ENCODE measurements at places on chromosomes 12 and 14.

GRCh38 chr12:106901276-106901675, 54.4 kb upstream of the TMEM263 start:
- no peak for DNase-seq

GRCh38 chr12:49537752-49538509, 899 bp upstream of the KCNH3 start:
- no peak for DNase-seq

DNA sequence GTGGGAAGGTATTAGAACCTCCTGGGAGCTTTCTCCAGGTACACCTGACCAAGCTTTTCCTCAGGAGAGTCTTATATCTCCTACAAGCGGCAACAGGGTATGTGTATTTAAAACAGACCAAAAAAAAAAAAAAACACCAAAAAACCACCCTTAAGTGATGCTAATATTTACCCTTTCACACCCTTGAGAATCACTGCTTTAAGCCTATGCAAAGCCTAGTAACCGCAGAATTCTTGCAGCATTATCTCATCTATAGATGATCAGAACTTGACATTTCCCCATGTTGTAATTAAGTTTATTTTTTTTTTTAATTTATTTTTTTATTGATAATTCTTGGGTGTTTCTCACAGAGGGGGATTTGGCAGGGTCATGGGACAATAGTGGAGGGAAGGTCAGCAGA, 19.3 kb downstream of the ZNF641 start:
- DNase-seq, result no peak

GRCh38 chr14:76583174-76583573, 178.1 kb upstream of the VASH1 start:
- DNase-seq, result no peak

GRCh38 chr12:68334132-68334531, 2.0 kb upstream of the MDM1 start:
- peak; percentile 25 for DNase-seq

DNA sequence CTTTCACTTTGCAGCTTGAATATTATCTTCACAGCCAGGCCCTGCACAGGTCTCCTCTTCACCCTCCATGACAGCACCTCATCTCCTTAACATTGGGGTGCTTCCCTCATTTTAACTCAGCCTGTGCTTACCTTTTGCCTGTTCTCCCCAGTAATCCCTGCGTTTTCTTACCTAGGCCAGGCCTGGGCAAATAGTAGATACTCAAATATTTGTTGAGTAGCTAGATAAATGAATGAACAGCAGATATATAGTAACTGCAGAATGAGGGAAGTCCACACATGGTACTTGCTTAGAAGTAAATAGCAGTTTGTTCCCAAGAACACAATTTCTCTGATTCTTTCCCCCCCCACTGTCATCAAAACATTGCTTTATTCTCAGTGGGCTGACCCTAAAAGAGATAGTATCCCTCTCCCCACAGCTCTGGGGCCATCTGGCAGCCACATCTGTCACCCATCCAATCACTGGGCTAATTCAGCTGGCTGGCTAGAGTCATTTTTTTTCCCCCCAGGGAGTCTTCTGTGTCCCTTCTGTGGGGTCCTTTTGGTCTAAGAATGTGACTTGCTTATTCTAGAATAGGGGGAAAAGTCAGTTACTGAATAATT, 43.2 kb downstream of the APPL2 start:
- DNase-seq, result no peak

DNA sequence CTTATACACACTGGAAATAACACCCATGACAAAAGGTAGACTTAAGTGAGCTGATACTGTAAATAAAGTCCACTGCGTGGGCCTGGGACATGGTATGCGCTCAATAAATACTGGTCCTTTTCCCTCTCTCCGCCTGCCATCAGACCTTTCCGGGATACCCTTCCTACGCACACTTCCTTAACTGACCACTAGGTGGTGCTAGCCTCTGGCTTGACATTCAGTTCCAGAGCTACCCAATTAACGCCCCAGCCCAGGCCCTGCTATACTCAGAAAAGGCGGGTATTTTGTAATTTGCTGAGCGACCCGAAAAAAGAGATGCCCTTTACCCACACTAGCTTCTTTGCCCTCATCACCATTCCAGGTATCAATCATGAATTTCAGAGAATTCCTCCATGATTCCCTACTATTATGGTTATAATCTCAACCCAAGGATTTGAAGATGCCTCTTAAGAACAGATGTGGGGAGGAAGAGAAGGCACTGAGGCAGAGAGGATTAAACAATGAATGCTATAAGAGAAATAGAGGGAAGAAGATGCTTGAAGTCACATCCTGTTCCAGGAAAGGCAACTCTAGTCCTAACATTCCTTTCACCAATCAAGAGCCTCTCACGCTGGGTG, 3.9 kb upstream of the LRP1 start:
- DNase-seq, result peak; percentile 91

GRCh38 chr12:99957866-99958466, 26.8 kb downstream of the ANKS1B start:
- DNase-seq, result no peak

DNA sequence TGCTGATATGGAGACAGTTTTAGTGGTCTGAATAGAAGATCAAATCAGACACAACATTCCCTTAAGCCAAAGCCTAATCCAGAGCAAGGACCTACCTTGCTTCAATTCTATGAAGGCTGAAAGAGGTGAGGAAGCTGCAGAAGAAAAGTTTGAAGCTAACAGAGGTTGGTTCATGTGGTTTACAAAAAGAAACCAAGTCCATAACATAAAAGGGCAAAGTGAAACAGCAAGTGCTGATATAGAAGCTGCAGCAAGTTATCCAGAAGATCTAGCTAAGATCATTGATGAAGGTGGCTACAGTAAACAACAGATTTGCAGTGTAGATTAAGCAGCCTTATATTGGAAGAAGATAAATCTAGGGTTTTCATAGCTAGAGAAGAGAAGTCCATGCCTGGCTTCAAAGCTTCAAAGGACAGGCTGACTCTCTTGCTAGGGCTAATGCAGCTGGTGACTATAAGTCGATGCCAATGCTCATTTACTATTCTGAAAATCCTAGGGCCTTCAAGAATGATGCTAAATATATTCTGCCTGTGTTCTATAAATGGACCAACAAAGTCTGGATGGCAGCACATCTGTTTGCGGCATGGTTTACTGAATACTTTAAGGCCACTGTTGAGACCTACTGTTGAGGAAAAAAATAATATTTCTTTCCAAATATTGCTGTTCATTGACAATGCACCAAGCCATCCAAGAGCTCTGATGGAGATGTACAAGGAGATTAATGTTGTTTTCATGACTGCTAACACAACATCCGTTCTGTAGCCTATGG, 361.0 kb downstream of the DPF3 start:
- no peak for DNase-seq

GRCh38 chr12:15151161-15152091, 69.8 kb downstream of the RERG start:
- no peak for DNase-seq

DNA sequence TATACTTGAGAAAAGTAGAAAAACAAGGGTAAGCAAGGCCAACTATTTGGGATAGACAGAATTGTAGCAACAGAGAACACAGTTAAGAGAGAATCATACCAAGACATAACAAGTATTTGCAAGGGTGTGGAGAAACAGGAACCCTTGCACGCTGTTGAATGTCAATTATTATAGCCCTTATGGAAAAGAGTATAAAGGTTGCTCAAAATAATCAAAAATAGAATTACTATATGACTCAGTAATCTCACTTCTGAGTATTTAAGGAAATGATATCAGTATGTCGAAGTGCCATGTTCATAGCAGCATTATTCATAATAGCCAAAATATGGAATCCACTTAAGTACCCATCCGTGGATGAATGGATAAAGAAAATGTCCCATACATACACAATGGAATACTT, 193.3 kb downstream of the PHLDA1 start:
- DNase-seq, result no peak

- DNase-seq, result no peak
Measured at GRCh38 chr12:126784328-126784921, 1482.5 kb upstream of the TMEM132C start.

DNA sequence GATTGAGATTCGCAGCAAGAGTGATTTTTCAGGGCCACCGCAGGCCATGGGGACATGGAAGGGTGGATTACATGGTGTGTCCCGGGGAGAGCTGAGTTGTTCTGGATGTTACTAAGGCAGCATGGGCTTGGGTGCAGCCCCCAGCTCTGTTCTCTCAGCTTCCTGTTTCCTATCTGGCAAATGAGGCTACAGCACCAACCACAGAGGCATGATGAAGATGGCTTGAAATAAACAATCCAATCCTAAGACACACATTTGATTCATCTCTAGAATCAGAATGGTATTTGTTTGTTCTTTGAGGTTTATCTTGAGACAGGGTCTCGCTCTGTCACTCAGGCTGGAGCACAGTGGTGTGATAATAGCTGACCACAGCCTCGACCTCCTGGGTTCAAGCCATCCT, 21.6 kb downstream of the GLTP start:
- DNase-seq, result no peak

DNA sequence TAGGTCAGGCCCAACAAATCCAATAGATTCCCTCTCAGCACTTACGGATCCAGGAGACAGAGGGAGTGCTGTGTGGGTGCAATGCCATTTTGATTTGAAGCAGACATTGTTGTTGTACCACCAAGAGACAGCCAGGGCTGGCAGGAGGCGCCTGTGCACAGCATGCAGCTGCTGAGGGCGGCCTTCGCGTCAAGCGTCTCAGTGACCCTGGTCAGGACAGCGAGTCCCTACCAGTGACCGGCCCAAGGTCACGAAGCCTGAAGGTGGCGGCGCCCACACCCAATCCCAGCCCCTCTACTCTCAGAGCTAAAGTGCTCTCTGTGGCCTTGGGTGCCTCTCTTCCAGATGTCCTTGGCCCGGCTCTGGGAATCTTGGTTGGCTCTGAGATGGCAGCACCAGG, 40.5 kb downstream of the PRMT8 start:
- DNase-seq, result no peak

DNA sequence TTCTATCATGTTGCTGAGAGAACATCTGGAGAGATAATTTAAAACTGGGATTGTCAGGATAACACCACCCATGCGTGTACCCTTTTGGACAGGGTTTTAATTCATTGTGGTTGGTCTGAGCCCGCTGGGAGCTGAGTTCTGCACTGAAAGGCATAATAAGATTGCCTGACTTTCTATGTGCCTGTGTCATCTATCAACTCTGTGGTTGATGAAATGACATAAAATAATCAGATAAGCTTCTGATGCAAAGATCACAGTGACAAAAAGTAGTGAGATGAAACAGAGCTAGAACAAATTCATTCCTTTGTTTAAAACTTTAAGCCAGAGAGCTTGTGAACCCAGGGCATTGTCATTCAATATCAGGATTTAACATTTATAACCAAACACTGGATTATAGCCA, 98.7 kb downstream of the BBS10 start:
- no peak for DNase-seq

DNA sequence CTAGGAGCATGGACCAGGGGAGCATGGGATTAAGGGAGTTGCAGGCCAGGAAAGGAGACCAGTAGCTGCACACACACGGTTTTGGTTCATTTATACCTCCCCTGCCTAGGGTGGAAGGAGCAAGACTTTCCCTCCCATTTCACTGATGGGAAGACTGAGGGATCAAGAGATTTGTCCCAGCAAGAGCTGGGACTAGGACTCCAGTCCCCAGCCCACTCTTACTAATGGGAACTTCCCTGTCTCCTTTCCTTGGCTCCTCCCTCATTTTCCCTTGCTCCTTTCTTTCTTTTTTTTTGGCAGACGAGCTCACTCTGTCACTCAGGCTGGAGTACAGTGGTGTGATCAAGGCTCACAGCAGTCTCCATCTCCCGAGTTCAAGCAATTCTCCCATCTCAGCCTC, 13.0 kb downstream of the SCNN1A start:
- DNase-seq, result peak; percentile 8

All from Peyer's patch (tissue), 4 donors.